Stimulated activated CD4-positive, alpha-beta T cell treated with anti-CD3 and anti-CD28 coated beads, Interleukin-1b, Interleukin-23, amount 100 ng/mL, for 1 hour (primary cell): ENCODE measurements at places on chromosomes 12 and 14.

- DNase-seq, result no peak
Observed at GRCh38 chr12:94783343-94783742, 133.0 kb upstream of the TMCC3 start.

GRCh38 chr14:35861204-35861868 is 35.2 kb downstream of the BRMS1L start:
- DNase-seq, result no peak

- no peak for DNase-seq
Observed at GRCh38 chr12:66516133-66516532, 162.7 kb downstream of the GRIP1 start.

DNA sequence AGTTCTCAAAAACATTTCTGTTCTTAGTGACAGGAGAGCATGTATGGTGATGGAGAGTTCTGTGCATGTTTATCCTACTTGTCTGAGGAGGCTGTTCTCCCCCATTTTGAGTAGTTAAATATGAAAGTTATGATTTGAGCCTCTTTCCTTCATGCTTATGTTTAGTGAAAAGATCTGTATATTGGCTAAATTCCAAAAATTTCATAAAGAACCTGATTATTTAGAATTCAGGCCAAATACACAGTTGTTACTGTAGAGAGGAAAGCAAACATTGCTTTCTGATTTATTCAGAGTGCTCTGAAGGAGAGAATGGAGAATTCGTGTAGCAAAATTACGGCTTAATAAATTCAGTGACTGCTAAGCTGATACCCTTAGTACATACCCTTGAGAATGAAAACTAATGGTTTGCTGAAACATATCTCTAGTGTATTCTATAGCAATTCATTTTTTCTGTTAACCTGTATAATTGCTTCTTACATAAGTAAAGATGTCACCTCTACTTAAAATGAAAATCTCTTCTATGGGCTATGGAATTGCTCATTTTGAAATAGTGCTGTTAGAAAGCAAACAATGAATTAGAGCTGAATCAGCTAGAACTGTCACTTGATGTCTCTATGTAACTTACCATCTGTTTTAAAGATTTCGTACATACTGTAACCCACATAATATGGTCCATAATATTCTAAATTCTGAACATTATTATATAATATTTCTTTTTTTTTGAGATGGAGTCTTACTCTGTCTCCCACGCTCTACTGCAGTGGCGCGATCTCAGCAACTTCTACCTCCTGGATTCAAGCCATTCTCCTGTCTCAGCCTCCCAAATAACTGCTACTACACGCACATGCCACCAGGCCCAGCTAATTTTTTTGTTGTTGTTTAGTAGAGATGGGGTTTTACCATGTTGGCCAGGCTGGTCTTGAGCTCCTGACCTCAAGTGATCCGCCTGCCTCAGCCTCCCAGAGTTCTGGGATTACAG is 417.0 kb upstream of the RGS6 start:
- DNase-seq, result no peak

DNA sequence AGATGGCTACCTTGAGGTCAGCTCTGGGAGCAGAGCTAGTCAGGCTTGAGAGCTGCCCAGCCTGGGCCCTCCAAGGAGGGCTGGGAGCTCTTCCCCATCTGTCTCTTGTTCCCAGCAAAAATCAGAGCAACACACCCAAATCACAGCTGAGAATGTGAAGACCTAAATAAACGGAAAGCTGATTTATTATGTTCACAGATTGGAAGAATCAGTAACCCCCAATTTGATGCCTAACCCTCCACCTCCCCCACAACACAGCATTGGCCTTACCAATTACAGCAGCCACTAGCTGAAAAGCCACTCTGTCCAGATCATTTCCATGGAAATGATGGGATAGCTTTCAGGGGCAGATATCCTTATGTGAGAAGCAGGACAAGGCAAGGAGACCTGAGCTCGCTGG is 7.1 kb upstream of the ACTN1 start:
- no peak for DNase-seq

- DNase-seq, result no peak
Observed at GRCh38 chr14:102873546-102874061, 48.9 kb upstream of the AMN start.

DNA sequence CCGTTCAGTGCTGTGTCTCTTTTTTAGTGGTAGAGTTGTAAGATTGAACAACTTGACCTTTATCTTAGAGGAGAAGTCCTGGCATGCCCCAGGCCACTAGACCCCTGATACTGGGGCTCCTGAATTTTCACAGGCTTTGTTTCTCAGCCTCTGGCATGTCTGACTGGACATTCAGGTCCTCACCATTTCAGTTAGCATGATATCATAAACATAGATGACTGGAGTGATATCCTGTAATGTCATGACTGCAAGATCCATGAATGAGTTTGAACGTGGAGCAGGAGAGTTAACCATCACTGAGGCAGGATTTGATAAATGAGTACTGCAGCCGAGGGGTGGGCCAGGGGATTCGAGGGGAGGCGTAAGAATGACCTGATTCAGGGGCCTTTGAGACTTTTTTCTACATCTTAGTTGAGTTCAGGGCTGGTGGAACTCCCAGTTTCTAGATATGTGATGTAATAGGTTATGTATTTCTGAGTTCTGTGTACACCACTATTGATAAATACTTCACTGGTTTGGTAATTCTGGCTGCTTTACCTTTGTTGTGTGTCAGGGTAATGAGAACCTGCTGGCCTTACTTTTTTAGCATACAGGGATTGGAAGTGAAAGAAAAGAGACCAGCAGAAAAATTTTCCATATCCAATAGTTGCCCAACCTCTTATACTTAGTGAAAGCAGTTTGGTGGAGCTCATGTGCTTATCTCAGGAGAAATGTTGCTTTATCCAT is 217.0 kb downstream of the SYNE2 start:
- DNase-seq, result no peak
